Uterine smooth muscle cell (primary cell): ENCODE measurements at places on chromosomes 3 and 15. TPM values are rescaled to one million over a fixed set of nuclear protein-coding genes. Genes with fewer than 3 reads are reported as not detected.

KLHL6 gene
- total RNA-seq = under 0.01 TPM in 2 replicates

CDCP1 gene
- total RNA-seq = 27.7 and 44.5 TPM in 2 replicates

SUCNR1 gene
- not detected in 2 replicates for total RNA-seq

SPATA12 gene
- 0.11 TPM in 1 of 2 replicates, not detected in the other for total RNA-seq

ITIH3 gene
- 0.12 TPM in 1 of 2 replicates, not detected in the other for total RNA-seq

DNAH12 gene
- total RNA-seq = under 0.01 and 0.12 TPM in 2 replicates

RBP2 gene
- total RNA-seq = not detected in 2 replicates

TMEM212 gene
- 0.11 TPM in 1 of 2 replicates, not detected in the other for total RNA-seq

SLC24A5 gene
- not detected in 2 replicates for total RNA-seq

OR4F6 gene
- not detected in 2 replicates for total RNA-seq

MYLK gene
- total RNA-seq = 423 and 611 TPM in 2 replicates

ZIC1 gene
- not detected in 2 replicates for total RNA-seq

SECISBP2L gene
- total RNA-seq = 25.3 and 26.2 TPM in 2 replicates

GOLGA6D gene
- total RNA-seq = 0.12 TPM in 1 of 2 replicates, not detected in the other

BUB1B gene
- total RNA-seq = 16.2 and 64.9 TPM in 2 replicates

GP9 gene
- total RNA-seq = not detected in 2 replicates

DZIP1L gene
- total RNA-seq = 38.3 and 40.7 TPM in 2 replicates

DHFR2 gene
- 3.7 TPM in 2 replicates for total RNA-seq

PRR23B gene
- total RNA-seq = not detected in 2 replicates

PLAAT1 gene
- 0.66 TPM in 1 of 2 replicates, not detected in the other for total RNA-seq

TLR9 gene
- under 0.01 TPM in 1 of 2 replicates, not detected in the other for total RNA-seq

FOXB1 gene
- total RNA-seq = under 0.01 TPM in 1 of 2 replicates, not detected in the other

SLC15A2 gene
- total RNA-seq = 0.11 and 0.75 TPM in 2 replicates

SI gene
- not detected in 2 replicates for total RNA-seq

MUSTN1 gene
- 0.50 TPM in 1 of 2 replicates, not detected in the other for total RNA-seq

FANCD2OS gene
- not detected in 2 replicates for total RNA-seq

B3GALNT1 gene
- total RNA-seq = 19.1 and 24.2 TPM in 2 replicates

AADAC gene
- 0.12 TPM in 1 of 2 replicates, not detected in the other for total RNA-seq

GUCA1C gene
- not detected in 2 replicates for total RNA-seq

ZNF710 gene
- total RNA-seq = 7.7 and 11.5 TPM in 2 replicates

NR2E3 gene
- 0.22 and 0.25 TPM in 2 replicates for total RNA-seq

GPR171 gene
- total RNA-seq = not detected in 2 replicates

HRG gene
- not detected in 2 replicates for total RNA-seq

DAPK2 gene
- 4.2 and 5.8 TPM in 2 replicates for total RNA-seq

ZPLD1 gene
- total RNA-seq = 0.62 TPM in 1 of 2 replicates, not detected in the other

CDHR4 gene
- total RNA-seq = 0.12 TPM in 1 of 2 replicates, not detected in the other

CHST2 gene
- 13.0 and 15.4 TPM in 2 replicates for total RNA-seq

ARHGEF26 gene
- 2.1 and 2.2 TPM in 2 replicates for total RNA-seq

RASSF1 gene
- total RNA-seq = 36.9 and 42.8 TPM in 2 replicates

WDR53 gene
- total RNA-seq = 7.7 and 9.5 TPM in 2 replicates

OXTR gene
- 8.9 and 12.1 TPM in 2 replicates for total RNA-seq

NANOGP8 gene
- total RNA-seq = not detected in 2 replicates

FRMD5 gene
- 11.1 and 12.4 TPM in 2 replicates for total RNA-seq

ZSCAN29 gene
- total RNA-seq = 20.7 and 29.4 TPM in 2 replicates

ACKR2 gene
- total RNA-seq = 0.22 and 0.37 TPM in 2 replicates

SLC12A8 gene
- 3.2 and 6.9 TPM in 2 replicates for total RNA-seq

ETV5 gene
- 58.0 and 59.5 TPM in 2 replicates for total RNA-seq

FSD2 gene
- total RNA-seq = not detected in 2 replicates

CTXN2 gene
- not detected in 2 replicates for total RNA-seq

OIP5 gene
- 3.2 and 12.1 TPM in 2 replicates for total RNA-seq

BOC gene
- total RNA-seq = 16.6 and 21.1 TPM in 2 replicates

BTLA gene
- 0.12 TPM in 1 of 2 replicates, not detected in the other for total RNA-seq

RCN2 gene
- total RNA-seq = 57.0 and 69.4 TPM in 2 replicates

GORASP1 gene
- 31.0 and 34.9 TPM in 2 replicates for total RNA-seq

PIAS1 gene
- total RNA-seq = 11.4 and 15.7 TPM in 2 replicates

SPINK8 gene
- not detected in 2 replicates for total RNA-seq

POPDC2 gene
- 0.50 and 6.3 TPM in 2 replicates for total RNA-seq

SNURF gene
- total RNA-seq = 3.8 and 7.9 TPM in 2 replicates

HIGD2B gene
- not detected in 2 replicates for total RNA-seq
